ENCODE measurements at places on chromosomes 4 and X.
A peak's percentile ranks its signal among the peaks of the same experiment; 100 is the strongest.

DNA sequence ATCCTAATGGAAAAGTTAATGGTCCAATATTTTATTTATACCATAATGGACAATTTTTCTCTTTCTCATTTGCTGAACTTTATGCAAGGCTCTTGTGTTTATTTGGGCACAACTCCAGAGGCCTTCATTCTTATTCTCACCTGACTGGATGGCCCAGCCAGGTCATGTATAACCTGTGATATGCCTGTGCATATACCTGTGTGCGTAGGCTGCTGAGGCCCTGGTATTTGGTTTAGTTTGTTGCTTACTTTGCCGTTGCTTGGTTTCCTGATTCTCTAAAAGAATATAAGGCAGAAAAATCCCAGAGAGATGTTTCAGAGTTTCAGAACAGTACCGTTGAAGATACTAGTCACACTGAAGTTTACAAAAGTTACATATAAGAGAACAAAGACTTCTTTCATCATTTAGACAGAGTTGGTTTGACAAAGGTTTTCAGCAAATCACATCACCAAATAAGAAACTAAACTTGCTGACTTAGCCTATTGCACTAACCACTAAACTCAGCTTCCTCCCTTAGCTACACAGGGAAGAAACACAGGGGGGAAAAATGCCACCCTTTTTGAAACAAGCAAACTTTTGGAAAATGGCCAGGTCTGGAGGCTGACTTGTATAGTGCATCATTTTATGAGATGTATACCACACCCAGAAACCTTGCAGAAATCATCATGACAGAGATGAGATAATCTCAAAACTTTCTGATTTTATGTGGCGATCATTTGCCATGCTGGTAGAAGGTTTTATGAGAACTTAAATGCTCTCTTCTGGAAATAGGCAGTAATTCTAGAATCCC lies 248.5 kb downstream of the GRIA3 start:
- DNase-seq = no peak

DNA sequence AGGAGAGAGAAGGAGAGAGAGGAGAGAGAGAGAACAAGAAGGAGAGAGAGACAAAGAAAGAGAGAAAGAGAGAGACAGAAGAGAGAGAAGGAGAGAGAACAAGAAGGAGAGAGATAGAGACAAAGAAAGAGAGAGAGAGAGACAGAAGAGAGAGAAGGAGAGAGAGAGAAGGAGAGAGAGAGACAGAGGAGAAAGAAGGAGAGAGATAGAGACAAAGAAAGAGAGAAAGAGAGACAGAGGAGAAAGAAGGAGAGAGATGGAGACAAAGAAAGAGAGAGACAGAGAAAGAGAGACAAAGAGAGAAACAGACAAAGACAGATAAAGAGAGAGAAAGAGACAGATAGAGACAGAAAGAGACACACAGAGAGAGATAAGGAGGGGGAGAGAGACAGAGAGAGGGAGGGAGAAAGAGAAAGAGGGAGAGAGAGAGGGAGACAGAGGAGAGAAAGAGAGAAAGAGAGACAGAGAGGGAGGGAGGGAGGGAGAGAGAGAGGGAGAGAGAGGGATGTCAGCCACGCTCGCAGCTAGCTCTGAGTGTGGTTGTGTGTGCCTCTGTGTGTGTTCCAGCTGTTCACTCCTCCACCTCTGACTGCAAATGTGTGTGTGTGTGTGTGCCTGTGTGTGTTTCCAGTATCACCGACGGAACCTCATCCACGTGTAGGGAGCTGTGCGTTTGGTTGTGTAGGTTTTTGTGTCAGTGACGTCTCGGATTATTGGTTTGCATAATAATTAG lies 105.8 kb downstream of the CRLF2 start:
- no peak for DNase-seq

DNA sequence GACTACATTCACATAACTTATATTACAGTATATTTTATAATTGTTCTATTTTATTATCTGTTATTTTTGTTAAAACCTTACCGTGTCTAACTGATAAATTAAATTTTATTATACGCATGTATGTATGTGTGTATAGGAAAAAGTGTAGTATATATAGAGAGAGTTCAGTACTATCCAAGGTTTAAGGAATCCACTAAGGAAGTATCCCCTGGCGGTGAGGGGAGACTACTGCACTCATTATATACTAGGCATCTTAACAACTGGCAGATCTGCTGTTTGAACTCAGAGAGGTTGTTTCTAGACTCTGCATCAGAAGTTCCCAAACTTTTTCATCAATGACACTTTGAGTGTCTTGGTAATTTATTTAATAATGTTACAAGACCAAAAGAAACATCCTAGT lies 70.9 kb downstream of the NDST4 start:
- DNase-seq = no peak

- no peak for DNase-seq
Measured at GRCh38 chr4:176921256-176921655, 128.5 kb upstream of the VEGFC start.

DNA sequence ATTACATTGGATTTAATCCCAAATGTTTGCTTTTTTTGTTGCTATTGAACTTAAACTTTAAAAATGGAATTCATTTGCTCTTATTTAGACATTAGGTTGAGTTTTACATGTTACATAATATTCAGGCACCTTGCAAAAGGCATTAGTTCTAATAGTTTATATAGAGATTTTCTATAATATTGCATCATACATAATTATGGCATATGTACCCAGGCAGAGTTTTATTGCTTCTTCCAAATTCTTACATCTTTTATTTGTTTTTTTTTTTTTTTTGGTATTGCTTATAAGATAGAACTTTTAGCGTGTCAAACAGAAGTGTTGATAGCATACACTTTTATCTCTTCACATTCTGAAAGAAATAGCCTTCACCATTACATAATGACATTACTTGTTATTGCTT lies 487.7 kb downstream of the GABRG1 start:
- no peak for DNase-seq

GRCh38 chrX:40109288-40110008 lies 11.7 kb upstream of the BCOR start:
- DNase-seq = no peak

GRCh38 chrX:132591719-132592275 lies 103.0 kb upstream of the MBNL3 start:
- no peak for DNase-seq

GRCh38 chr4:181796502-181796901 lies 446.7 kb upstream of the TENM3 start:
- DNase-seq = no peak

DNA sequence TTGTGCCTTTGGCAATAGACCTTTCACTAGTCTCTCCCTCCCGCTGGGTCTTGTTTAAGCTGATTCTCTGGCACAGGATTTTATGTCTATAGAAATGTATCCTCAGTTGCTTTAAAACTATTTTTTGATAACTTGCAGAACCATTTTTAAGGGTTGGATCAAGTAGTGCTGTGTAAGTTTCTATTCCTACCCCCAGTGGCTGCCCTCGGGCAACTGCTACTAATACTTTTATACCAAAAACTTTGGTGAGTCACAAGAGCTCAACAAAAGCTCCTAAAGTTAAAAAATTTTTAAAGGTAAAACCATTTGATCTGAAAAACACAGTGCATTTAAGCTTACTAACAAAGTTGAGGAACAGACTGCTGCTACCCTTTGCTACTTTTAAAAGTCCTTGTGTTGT lies 1460.6 kb upstream of the PCDH7 start:
- no peak for DNase-seq

DNA sequence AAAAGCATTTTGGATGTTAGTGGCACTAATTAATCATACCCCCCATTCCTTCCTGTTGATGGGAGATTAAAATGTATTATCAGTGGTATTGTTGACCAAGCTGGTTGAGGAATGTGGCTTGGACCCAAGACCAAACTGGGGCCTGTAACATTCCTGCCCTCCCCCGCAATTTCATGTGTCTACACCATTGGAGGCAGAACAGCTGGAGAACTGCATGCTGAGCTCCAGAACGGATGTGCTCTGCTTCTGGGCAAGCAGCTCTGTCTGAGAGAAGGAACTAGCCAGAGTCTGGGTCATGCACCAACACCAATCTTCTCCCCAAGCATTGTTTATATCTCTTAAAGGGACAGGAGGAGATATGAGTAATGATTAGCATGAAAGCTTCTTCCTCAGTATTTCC lies 185.5 kb downstream of the CEP135 start:
- DNase-seq = no peak

DNA sequence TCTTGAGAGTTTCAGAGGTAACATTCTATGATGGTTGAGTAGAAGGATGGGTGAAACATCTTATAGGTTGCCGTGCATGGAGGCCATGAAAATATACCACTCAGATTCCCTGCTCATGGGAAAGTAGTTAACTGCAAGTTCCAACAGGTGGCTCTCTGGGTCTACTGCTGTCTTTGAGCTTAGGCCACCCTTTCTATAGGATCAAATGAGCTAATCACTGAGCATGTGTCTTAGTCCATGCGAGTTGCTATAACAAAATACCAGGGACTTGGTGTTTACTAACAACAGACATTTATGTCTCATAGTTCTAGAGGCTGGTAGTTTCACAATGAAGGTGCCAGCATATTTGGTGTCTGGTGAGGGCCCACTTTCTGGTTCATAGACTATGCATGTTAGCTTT lies 144.8 kb upstream of the UNC5C start:
- no peak for DNase-seq

- DNase-seq = peak; percentile 2
Measured at GRCh38 chr4:116357758-116358157, 727.6 kb downstream of the TRAM1L1 start.

DNA sequence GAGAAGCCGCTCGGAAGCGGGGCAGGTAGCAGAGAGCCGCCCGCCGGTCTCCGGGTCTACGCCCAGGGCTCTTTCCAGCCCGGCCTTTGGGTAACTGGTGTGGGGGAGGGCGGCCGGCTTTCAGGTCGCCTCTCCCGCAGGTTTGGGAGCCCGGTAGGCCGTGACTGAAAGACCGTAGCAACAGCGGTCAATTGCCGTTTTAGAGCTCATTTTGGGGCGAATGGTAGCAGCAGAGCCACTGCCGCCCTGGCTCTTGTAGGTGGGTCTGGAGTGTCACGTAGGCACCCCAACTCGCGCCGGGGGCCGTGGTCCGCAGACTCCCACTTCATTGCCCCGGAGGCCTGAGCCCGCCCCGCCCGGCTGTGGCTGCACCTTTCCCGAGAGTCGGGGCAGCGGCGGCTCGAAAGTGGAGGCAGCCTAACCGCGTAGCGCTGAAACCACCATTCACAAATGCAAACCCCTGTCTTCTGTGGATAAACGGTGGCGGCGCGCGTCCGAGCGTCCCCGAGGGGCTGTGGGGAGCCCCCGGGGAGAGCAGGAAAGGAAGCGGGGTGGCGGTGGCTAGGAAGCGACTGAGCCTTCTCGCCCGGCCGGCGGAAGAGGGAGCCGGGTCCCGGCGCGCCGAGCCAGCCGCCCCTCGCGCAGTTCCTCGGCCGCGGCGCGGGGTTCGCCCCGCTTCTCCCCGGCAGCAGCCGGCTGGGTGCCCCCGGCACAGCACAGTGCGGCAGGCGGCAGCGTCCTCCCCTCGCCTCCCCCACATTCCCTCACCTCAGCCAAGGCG lies 2185.1 kb upstream of the TENM3 start:
- no peak for DNase-seq

DNA sequence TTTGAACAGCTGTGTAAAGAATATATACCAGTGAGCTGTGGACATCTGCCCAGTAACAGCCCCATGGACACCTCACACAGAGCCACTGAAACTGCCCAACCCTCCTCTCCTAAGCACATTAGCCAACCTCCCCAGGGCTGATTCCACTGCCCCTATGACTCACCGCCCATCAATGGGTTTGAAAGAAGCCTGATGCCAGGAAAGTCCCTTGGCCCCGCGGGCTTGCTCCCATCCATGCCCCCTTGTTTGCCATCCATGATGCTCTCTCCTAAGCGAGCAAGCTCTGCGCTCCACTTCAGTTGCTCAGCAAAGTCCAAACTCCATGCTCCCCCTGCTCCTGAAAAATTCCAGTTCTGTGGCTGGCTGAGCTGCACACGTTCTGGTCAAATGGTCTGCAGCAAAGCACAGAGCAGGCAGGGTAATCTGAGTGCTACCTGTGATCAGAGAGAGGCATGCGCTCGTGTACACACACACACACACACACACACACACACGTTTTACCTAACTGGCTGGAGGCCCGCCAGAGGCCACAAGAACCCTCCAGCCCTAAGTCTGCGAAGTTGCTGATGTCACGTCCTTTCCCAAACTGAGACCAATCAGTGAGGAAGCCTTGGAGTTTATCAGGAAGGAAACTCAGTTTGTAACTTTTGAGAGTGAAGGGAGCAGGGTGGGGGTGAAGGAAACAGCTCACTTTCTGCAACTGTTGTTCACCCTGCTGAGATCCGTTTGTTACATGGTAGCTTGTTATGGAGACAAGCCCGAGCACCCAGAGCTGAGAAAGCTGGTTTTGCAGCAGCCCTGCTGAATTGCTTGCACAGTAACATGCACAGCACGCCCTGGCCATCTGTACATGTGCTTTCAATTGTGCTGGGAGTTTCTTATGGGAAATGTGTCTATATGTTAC lies at the start of gene ASB9:
Gene ASB9 (minus strand): TSS at position 466 of the 904 bp plus-strand sequence. CDS start 209 bp downstream, at position 257.
- peak; percentile 33 for DNase-seq

Measured in CD4-positive, alpha-beta T cell treated with Interleukin-12 subunit alpha and Interleukin-12 subunit beta, for 1 hour (primary cell).